Epithelial cell of proximal tubule (primary cell): ENCODE measurements at places on chromosomes 4 and X. TPM values are rescaled to one million over a fixed set of nuclear protein-coding genes. Genes with fewer than 3 reads are reported as not detected.

Gene GLRA3
- total RNA-seq: not detected in 2 replicates

Gene TRPC3
- total RNA-seq: 0.06 and 0.07 TPM in 2 replicates

DNA sequence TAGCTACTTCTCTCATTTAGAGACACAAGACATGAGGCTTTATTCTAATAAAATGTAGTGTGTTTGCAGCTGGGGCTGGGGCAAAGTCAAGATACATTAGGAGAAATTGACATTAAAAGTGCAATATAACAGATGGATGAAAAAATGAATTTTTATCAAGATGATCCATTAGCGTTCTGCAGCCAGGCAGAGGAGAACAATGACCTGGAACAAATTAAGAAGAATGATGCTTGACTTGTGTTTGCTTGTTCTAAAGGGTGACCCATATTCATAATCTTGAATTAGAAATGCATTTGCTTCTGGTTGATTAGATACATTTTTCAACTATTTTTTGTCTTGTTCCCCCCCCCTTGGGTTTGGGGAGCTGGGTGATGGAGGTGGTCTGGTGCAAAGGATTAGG lies 439.5 kb upstream of the BOD1L1 start:
- DNase-seq: no peak

DNA sequence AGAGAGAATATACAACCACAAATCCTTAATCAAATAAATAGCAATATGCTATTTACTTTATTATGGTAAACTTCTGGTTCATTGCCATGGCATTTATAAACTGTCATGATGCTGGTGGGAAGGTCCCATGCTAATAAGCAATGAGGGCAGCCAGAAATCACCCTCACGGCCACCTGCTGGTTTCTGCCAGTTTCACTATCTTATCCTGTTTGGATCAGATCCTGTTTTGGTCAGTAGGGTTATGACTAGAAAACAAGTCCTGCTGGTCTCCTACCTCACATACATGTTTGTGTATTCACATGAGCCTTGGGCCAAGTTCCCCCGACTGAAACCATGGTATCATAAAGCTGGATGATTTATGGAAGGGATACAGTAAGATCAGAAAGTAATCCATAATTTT lies 28.1 kb downstream of the XAGE5 start:
- DNase-seq: no peak

DNA sequence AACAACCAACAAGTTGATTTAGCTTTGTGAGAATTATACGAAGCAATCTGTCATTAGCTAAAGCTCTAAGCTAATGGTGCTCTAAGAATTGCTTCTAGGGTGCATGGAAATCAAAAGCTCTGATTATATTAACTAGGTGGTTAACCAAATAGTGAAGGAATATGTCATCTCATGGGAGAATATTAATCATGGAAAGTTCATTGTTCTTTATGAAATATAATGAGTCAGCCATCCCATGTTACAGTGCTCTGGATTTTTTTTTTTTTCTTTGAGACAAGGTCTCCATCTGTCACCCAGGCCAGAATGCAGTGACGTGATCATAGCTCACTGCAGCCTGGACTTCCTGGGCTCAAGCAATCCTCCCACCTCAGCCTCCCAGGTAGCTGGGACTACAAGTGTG lies 10.5 kb downstream of the DCAF8L2 start:
- no peak for DNase-seq

- no peak for DNase-seq
Measured at GRCh38 chr4:77104388-77104787, 28.6 kb upstream of the CCNI start.
